ENCODE measurements at places on chromosomes 1 and 21. TPM values are rescaled to one million over a fixed set of nuclear protein-coding genes. Genes with fewer than 3 reads are reported as not detected.

DNA sequence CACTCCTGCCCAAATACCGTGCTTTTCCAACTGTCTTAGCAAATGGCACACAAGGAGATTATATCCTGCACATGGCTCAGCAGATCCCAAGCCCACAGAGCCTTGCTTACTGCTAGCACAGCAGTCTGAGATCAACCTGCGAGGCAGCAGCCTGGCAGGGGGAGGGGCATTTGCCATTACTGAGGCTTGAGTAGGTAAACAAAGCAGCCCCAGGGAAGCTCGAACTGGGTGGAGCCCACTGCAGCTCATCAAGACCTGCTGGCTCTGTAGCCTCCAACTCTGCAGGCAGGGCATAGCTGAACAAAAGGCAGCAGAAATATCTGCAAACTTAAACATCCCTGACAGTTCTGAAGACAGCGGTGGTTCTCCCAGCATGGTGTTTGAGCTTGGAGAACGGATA, 70.1 kb upstream of the PTBP2 start:
- no peak for DNase-seq

DNA sequence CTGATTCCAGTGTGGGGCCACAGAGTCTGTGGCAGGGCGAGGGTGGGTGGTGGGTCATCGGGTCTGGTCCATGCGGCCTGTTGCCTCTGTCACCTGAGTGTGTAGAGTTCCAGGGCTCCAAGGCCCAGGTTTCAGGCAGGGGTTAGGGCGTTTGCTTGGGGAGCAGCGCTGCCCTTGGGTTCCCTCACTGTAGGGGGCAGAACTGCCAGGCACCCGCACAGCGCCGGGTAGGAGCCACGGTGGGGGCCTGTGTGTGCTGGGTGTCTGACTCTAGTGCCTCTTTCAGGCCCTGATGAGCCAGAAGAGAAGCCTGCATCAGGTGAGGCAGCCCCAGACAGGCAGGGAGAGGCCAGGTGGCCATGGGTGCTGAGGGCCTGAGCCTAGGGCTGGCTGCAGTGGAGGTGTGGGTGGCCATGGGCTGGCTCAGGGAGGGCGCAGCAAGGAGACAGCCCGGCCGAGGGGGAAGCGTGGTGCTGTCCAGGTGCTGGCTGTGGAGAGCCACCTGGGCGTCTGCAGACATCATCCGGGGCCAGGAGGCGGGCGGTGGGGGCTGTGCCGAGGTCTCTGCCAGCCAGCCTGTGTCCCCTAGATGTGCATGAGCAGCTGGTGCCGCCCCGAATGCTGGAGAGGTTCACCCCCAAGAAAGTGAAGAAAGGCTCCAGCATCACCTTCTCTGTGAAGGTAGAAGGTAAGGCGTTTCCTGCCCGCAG, 72.3 kb downstream of the TRIM11 start:
- peak; percentile 53 for DNase-seq

DNA sequence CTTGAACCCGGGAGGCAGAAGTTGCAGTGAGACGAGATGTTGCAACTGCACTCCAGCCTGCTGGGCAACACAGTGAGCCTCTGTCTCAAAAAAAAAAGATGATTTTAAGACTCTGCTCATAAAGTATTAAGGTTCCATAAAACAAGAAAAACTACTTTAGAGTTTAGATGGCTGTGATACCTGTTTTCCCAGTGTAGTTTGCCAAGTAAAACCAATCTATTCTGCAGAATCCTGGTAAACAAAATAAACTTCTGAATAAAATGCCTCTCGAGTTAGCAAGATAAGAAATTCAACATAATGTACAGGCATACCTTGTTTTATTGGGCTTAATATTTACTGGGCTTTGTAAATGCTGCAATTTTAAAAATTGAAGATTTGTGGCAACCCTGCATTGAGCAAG, 30.8 kb downstream of the LTN1 start:
- no peak for DNase-seq

GRCh38 chr1:86520789-86521521, 25.9 kb upstream of the CLCA4 start:
- DNase-seq = no peak

DNA sequence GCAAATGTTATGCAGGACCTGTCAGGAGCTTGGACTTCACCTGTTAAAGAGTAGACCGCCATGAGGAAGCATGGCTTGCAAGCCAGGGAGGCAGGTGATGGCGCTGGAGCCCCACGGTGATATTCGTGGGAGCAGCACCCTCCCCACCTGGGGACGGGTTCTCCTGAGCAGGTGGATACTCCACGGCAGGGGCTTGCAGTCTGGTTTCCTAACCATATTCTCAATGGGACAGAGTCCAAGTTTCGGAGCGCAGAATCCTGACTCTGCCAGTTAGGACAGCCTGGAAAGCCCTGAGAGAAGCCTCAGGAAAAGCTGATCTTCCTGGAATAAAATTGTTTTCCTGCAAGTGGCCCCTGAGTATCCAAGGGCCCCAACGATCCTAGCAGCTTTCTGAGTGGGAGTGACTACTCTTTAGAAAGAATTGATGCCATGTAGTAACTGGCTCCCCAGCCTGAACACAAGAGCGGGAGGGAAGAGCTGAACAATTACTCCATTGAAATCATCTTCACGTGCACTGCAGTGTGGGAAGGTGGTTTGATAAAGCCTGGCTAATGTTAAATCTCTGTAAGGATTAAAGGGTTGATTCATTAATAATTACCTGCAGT, 146.3 kb upstream of the RAB4A start:
- no peak for DNase-seq

DNA sequence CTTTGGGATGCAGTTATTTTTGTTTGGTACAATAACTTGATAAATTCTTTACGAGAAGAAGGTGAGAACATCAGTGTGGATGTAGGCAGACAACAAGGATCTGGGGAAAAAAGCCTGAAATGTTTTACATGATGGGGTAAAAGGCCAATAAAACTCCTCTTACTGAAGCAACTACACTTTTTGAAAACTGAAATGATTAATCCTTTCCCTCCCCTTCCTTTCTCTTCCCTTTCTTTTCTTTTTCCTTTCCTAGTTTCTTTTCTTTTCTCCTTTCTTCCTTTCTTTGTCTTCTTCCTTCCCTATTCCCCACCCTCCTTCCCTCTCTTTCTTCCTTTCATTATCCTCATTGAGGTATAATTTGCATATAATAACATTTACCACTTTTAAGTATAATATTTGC, 24.6 kb downstream of the F5 start:
- no peak for DNase-seq

SERBP1 gene
- total RNA-seq = 137 TPM

GJA4 gene
- 20.0 TPM for total RNA-seq

NCAM2 gene
- total RNA-seq = 15.9 TPM

CSF3R gene
- total RNA-seq = 202 TPM

Measured in upper lobe of right lung (tissue), 1 donor.